ENCODE measurements at places on chromosomes 6 and 20.

DNA sequence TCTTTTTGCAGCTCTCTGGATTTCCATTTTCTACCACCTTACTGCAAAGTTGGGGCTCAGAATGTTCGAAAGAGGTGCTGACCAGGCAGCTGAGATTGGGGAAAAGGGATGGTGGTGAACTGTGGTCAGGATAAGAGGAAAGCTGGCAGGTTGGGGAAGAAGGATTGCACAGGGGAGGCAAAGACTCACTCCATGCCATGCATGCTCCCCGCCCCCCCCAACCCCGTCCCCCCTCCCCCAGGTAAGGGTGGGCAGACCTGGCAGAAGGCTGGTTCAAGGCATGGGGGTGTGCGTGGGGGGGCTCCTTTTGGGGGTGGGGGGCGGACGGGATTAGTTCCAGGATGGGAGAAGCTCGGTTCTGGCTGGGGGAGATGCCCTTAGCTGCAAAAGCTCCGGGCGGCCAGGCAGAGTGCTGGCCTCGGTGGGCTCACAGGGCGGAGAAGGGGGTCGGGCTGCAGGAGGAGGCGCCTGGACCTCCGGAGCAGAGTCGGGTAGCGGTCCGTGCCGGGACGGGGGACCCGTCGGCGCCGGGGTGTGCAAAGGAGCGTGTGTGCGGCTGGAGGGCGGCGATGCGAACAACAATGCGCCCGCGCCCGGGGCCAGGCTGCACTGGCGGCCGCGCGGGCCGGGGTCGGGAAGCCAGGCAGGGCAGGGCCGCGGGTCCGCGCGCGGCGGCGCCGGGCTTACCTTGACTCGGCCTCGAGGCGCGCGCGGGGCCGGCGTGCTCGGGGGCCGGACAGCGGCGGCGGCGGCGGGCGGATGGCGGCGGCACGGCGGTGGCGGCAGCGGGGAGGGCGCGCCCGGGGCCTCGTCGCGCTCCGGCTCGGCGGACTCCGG, 880 bp downstream of the ADNP start:
- peak; percentile 20 for DNase-seq

DNA sequence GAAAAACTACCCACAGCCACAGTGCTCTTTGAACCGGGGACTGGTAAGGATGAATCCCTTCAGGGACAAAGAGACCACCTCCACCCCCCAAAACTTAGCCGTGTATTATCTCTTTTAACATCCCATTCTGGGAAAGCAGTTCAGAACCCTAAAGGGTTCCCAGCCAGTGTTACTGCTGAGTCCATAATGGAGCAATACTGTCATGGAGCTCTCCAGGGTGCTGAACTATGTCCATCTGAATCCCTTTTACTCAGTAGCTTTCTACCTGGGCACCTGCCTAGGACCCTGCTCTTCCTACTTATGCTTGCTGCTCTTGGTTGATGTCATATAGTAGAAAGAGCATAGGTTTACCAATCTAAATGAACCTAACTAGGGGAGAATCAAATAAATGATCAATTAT, 22.3 kb upstream of the SAYSD1 start:
- DNase-seq, result peak; percentile 27

- no peak for DNase-seq
Observed at GRCh38 chr6:162940426-162940825, 212.7 kb downstream of the PACRG start.

GRCh38 chr20:32319100-32319499, 39.0 kb upstream of the ASXL1 start:
- DNase-seq, result no peak

DNA sequence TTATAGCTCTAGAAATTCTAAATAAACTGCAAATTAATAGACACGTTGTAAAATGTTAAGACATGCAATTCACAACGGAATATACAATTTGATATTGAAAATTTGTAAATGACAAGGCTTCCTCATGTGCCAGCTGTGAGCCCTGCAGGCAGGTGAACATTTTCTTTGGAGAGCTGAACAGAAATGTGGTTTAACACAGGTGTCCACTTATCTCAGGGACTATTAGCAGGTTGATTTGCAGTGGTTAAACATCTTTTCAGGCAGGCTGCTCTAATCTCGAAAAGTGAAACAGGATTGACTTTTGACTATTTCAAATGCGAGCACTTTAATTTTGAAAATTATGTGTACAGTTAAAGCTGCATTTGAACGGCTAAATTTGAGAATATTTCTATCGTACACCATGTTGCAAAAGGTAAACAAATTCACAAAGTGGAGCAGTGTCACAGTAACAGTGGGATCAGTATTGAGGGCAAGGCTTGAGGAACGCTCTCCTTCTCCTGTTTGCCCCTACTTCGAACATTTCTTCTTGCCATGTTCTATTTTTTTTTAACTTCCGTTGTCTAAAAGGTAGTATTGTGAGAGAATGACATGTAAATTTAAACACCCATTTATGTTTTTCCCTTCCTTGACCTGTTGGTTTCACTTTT, 210.8 kb downstream of the CDKAL1 start:
- DNase-seq, result no peak
